ENCODE measurements at places on chromosomes 7 and 10.

- no peak for DNase-seq
These were observed 401.7 kb downstream of the EXOC4 start for GRCh38 chr7:133654547-133654946.

- no peak for DNase-seq
These were observed 38.9 kb downstream of the TMEM229A start for GRCh38 chr7:123993996-123994395.

DNA sequence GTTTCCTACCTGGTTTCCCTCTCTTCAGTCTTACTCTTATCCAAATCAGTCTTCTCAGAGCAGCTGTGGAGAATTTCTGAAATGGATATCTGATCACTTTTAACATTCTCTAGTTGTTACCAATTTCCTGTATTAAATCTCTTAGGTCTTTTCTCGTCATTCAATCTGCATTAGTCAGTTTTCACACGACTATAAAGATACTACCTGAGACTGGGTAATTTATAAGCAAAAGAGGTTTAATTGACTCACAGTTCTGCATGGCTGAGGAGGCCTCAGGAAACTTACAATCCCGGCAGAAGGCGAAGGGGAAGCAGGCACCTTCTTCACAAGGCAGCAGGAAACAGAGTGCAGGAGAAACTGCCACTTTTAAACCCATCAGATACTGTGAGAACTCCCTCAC lies 444.8 kb downstream of the GATA3 start:
- no peak for DNase-seq

DNA sequence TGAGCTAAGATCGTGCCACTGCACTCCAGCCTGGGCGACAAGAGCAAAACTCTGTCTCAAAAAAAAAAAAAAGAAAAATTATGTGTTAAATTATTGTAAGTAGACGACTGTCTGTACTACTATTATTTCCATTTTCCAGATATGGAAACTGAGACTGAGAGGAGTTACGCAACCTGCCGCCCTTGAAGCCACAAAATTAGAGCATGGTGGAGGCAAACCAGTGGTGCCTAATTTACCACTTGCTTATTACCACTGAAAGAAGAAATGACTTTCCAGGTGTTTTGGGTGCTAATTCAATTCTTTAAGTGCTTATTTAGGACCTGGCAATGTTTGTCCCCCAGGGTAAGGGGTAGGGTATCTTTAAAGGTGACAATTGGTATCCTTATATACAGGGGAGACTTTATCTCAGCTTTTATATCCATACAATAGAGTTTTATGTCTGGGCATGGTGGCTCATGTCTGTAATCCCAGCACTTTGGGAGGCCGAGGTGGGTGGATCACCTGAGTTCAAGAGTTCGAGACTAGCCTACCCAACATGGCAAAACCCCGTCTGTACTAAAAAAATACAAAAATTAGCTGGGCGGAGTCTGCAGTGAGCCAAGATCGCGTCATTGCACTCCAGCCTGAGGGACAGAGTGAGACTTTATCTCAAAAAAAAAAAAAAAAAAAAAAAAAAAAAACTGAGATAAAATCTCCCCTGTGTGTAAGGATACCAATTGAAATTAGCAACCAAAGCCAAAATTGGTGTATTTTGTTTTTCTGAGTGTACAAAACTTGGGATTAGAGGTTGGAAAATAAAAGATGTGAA lies 16.6 kb upstream of the CAMK1D start:
- DNase-seq = no peak

GRCh38 chr7:2665359-2665791 lies 22.6 kb upstream of the AMZ1 start:
- no peak for DNase-seq

DNA sequence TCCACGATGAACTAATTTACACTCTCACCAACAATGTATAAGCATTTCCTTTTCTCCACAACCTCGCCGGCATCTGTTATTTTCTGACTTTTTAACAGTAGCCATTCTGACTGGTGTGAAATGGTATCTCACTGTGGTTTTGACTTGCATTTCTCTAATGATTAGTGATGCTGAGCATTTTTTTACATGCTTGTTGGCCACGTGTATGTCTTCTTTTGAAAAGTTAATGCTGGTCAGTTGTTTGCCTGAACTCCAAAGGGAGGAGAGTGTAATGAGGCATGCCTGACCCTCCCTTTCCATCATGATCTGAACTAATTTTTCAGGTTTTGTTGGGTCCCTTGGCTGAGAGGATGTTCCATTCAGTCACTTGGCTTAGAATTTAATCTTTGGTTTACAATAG lies 50.7 kb upstream of the SVIL start:
- no peak for DNase-seq

- no peak for DNase-seq
These were observed 8.0 kb upstream of the SPOCK2 start for GRCh38 chr10:72096115-72097000.

GRCh38 chr7:117004899-117005298 lies 51.6 kb downstream of the ST7 start:
- DNase-seq = no peak

DNA sequence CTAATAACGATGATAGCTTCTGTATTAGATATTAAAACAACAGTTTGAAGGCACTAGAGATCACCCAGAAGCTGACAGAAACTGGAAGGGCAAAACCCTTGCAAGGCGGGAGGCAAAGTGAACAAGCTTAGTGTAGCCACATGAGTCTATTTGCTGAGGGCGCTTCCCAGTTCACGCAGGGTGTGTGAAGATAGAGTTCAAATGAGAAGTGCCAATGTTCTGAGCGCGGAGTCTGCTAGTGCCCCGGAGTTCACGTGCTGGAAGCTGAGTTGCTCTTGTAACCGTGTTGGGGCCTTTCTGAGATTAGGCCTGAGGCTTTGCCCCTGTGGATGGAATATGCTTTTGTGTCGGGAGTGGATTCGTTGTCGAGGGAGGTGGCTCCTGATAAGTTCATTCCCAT lies 16.6 kb upstream of the GTPBP4 start:
- DNase-seq = no peak

DNA sequence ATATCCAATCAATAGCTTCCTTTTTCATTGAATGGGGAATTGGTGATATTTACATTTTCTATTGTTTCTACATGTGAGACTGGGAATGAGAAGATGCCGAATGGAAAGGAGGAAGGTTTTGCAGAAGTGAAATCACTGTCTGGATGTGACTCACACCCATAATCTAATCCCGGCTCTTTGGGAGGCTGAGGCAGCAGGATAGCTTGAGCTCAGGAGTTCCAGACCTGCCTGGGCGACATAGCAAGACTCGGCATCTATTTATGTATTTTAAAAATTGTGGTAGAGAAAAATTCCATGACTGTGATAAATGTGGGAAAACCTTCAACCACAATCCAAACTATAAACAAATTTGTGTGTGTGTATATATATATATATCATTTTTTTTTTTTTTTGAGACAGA lies 10.9 kb upstream of the FIS1 start:
- DNase-seq = no peak

- peak; percentile 81 for DNase-seq
These were observed at the start of gene MAPK8 for GRCh38 chr10:48306265-48306869. Gene MAPK8 (plus strand): TSS chr10:48306677. CDS start chr10:48401661, 94,984 bp downstream.

- DNase-seq = no peak
These were observed 202.2 kb downstream of the RAMP3 start for GRCh38 chr7:45359776-45360175.

GRCh38 chr10:109883859-109884771 lies 39.2 kb downstream of the XPNPEP1 start:
- peak; percentile 81 for DNase-seq

DNA sequence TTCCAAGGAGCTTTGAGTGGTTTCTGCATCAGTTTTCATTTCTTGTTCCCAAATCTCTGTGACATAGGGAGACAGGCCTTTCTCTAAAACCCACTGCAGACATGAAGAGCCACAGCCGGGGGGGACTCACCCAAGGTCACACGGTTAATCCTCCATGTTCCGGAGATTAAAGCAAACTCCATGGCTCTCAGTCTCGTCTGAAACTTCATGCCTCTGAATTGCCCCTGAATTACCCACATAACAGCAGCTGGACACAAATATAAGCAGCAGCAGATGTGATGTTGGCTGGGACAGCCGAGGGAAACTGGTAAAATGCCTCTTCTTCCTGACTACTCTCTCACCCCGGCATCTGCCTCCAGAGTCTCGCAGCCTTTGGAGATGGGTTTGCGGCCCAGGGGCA lies 402.2 kb downstream of the DNAJB6 start:
- no peak for DNase-seq

DNA sequence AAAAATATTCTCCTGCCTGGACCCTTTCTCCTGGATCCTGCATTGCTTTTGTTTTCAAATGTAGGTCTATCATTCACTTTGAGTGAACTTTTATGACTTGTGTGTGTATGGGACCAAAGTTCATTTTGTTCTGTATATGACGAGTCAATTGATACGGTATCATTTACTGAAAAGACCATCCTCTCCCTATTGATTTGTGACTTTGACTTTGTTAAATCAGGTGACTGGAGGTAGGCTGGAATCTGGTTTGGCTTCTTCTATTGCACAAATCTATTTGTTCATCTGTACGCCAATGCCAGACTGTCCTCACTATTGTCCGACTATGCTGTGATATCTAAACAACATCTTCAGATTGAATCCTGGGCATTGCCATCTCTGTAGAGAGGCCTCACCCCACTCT lies 5.3 kb upstream of the ARMS2 start:
- DNase-seq = no peak

DNA sequence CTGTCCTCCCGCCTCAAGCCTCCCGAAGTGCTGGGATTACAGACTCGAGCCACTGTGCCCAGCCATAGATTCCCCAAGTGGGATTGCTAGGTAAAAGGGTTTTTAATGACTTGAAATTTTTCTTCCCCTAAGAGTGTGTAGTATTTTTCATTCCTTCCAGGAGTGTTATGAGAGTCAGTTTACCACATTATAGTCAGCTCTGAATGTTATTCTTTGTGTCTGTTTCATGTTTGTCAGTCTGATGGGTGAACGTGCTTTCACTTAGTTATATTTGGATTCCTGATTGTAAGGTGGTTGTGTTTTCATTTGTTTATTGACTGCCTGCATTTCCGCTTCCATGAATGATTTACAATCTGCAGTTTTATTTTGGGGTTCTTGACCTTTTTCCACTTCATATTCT lies 6.3 kb downstream of the ZNF212 start:
- no peak for DNase-seq

DNA sequence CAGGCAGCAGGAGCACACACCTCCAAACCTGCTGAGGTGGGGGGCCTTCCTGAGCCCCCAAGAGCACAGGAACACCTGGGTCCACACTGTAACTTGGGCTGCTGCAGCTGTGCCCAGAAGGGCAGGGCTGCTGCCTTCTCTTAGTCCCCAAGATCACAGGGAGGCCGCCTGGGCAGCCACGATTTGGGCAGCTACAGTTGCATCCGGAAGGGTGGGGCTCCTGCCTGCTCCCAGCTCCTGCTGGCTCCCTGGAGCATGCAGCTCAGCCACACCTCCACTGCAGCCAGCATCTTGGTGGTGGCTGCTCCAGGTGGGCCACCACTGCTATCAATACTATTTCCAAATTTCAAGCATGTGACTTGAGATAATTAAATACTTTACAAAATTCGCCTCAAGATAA lies 38.5 kb upstream of the AGMO start:
- DNase-seq = no peak
